ENCODE measurements at places on chromosomes 16 and 17. TPM values are rescaled to one million over a fixed set of nuclear protein-coding genes. Genes with fewer than 3 reads are reported as not detected.

DNA sequence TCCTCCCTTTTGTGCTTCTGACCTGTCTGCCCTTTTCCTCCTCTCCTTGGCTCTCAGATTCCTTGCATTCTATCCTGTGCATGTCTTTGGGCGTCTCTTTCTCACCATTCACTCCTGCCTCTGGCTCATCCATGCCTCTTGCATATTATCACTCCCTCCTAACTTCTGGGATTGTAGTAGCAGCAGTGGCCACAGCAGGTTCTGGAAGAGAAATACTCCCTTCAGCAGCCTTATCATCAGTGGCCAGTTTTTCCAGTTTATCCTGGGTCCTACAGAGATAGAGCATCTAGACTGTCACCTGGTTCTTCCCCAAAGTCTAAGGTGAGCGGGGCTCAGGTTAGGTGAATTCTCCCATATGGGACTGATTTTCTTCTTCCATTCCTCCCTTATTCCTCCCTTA is 354.0 kb upstream of the CCL2 start:
- DNase-seq: no peak

DNA sequence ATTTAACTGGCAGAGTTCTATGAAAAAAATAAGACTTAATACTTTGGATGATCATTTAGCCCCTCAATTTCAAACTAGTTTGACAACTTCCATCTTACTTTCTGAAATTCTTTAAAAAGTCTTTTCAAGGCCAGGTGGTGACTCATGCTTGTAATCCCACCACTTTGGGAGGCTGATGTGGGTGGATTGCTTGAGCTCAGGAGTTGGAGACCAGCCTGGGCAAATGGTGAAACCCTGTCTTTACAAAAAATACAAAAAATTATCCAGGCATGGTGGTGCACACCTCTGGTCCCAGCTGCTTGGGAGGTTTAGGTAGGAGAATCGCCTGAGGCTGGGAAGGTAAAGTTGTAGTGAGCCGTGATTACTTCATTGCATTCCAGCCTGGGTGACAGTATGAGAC is 154.4 kb downstream of the TANC2 start:
- no peak for DNase-seq

GRCh38 chr16:80433623-80434022 is 107.2 kb upstream of the DYNLRB2 start:
- no peak for DNase-seq

DNA sequence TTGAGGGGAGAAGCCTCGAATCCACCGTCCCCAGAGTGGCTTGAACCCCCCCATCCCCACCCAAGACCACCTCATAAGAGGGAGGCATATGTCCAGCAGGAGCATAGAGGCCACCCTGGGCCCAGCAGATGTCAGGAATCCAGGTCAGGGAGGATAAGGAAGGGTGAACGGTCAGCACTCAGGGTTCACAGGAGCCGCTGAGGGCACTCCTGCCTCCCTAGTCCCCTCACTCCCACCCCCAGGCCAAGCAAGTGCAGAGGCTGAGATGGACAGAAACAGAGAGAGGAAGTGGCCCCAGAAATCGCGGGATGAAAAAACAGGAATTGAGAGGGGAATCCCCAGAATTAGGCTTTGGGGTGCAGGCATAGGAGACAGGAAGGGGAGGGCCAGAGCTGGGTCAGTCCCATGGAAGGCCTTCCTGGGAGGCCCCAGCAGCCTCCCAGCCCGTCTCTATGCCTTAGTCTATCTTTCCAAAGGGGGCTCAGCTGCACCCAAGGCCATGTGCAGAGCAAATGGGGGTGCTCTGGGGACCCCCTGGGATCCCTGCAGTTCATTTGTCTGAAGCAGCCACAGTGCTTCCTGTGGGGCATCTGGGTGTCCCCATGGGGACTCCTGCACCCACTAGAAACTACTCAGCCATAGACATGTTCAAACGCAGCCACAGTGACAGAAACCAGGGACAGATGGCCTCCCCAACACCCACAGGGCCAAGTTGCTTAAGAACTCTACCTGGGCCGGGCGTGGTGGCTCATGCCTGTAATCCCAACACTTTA is 1.7 kb downstream of the CMTM3 start:
- no peak for DNase-seq

DNA sequence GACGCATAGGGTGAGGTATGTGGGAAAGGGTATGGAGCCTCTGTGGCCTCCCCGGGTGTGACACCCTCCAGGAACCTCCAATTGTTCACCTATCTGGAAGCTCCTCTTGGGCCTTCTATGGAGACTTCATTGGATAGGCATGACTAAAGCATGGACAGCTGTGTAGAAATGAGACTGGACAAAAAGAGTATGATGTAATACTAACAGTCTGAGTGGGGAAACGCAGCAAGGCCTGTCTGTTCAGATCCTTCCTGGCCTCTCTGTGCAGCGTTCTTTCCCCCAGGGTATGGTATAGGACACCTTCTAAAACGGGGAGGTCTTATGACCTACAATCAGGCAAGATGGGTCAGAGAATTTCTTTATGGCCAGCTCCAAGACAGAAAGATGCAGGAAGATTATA is 30.7 kb upstream of the CCNF start:
- DNase-seq: no peak

DNA sequence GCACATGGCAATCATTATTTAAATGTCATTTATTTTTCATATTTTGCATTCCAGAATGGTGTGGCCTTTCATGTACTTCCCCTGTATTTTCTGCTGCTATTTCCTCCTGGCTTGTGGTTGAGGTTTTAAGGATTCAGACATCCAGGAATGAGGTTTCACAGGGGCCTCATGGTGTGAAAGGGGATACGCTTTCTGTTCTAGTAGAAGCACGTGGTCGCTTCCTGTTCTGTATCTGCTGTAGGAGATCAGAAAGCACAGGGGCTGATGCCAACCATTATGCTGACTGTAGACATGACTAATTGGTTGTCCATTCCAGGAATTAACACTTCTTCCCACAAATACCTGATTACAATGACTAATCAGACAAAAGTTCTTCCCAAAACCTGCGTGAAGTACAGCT is 405.9 kb downstream of the SHISA9 start:
- no peak for DNase-seq

Gene CDH8
- total RNA-seq: not detected

Gene WNT9B
- not detected for total RNA-seq

Gene SBK1
- 59.8 TPM for total RNA-seq
